ENCODE measurements at places on chromosomes 12 and 14.

- no peak for DNase-seq
Measured at GRCh38 chr14:93089521-93090269, 26.0 kb downstream of the ITPK1 start.

GRCh38 chr12:65968359-65968758, 144.1 kb downstream of the HMGA2 start:
- DNase-seq = no peak

DNA sequence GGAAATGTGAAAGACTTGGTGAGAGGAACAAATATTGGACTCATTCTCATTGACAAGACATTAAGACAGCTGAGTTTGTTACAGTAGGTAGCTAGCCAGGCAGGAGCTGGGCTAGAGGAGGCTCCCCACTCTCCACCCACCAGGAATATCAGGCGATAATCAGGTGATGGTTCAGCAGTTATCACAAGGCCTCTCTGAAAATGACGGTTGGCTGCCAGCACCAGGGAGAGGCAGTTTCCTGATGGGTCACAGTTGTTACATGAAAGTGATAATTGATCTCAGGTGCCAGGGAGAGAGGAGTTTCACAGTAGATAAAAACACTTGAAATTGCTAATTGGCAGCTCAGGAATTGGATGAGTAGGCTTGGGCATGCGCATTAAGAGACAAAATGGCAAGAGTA, 116.5 kb downstream of the TMTC2 start:
- no peak for DNase-seq

DNA sequence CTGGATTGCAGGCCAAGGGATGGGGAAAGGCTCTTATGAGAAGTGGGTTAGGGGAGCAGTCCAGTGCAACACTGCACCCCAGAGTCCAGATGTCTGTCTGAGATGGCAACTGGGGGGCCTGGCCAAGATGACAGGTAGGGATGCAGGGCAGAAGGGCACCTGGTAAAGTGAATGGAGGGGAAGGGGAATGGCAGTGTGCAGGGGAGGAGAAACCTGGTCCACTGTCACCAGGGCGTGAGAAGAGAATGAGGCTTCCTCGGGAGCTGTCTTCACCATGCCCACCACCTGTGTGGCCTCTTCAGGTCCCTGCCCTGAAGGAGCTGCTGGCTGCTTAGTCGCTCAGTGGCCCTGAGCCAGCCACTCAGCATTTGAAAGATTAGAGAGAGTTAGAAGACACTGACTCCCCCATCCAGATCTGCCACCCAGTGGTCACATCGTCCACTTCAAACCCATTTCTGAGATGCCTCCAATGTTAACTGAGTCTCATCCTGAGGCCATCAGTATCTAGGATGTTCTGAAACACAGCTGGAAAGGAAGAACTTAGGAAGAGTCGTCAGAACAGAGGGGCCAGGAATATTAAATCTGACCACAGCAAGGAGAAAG, 57.3 kb downstream of the PLEKHG3 start:
- DNase-seq = no peak

DNA sequence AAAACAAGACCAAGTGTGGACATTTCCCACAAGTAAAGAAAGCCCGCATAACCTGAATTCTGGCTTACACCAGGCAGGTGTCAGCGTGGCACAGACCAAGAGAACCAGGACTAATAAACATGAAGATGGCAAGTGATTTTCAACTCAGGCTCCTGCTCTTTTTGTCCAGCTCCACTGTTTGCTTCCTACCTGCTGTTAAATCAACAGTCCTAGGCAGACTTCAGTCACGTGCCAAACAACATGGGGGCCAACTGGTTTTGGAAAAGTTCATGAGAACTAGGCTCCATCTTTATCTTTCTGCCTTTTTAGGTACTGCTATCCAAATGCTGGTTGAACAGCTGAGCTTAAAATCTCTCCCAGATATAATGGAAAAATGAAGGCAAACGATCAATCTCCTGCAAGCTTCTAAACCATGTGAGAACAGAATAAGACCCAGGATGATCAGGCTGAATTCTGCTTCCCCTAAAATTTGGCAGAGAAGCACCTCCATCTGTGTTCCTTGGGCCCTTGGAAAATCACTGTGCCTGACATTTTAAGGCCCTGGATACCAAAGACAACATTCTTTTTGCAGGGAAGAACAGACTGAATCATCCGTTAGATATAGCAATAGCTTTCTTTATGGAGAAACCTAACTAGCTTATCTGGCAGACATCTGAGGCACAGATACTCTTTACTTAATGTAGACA, 215.6 kb upstream of the USP15 start:
- DNase-seq = no peak

DNA sequence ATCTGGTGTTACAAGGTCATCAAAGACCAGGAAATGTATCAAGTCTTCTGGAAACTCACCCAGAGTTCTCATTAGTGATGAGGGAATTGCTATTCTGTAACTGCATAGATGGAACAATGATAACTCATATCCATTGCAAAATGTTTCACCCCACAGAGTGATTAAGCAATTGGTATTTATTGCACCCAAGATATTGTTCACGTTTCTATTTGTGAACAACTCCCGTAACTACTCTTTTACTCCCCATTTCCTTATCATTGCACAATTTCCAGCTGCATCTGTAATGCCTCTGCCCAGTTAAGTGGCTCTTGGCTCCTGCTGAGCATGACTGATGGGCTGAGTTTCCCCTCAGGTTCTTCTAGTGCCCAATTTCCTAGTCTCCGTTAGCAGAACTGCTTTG, 108.7 kb upstream of the PRICKLE1 start:
- DNase-seq = peak; percentile 20

DNA sequence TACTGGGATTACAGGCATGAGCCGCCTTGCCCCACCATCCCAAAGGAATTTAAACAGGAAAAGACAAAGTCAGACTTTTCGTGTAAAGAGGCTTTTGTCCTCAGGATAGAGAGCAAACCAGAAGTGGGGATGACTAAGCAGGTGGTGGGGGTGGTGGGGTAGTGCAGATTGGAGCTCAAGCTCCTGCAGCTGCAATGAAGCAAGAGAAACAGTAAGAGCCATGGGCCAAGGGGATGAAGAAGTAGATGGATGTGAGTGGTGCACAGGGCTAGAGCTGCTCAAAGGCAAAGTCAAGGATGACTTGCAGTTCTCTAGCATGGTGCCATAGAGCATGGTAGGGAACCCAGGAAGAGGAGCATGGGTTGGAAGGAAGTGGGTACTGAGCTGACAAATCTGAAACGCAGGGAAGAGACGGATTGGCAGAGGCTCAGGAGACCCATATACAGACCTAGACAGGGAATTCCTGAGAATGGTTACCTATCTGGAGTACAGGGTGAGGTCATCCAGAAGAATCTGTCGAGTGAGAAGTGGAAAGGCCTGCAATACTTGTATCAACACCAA, 11.4 kb upstream of the RNF34 start:
- peak; percentile 62 for DNase-seq

DNA sequence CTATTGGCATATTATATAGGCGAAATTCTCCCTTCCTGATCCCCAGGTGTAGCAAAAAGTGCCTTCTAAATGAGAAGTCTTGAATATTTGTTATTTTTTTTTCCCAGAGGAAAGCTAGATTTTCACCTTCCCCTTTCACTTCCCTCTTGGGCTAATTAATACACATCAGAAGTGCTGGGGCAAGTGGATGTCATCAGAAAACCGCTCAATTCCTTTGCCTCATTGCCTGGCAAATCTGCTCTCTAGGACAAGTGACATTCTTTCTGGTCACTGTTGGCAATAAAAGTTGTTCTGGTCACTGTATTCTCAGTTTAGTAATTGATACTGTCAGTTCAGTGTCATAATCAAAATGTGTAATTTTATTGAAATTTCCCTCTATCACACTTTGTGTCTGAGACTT, 174.5 kb downstream of the ETNK1 start:
- no peak for DNase-seq

- DNase-seq = no peak
Measured at GRCh38 chr12:85720308-85721033, 115.7 kb downstream of the RASSF9 start.

DNA sequence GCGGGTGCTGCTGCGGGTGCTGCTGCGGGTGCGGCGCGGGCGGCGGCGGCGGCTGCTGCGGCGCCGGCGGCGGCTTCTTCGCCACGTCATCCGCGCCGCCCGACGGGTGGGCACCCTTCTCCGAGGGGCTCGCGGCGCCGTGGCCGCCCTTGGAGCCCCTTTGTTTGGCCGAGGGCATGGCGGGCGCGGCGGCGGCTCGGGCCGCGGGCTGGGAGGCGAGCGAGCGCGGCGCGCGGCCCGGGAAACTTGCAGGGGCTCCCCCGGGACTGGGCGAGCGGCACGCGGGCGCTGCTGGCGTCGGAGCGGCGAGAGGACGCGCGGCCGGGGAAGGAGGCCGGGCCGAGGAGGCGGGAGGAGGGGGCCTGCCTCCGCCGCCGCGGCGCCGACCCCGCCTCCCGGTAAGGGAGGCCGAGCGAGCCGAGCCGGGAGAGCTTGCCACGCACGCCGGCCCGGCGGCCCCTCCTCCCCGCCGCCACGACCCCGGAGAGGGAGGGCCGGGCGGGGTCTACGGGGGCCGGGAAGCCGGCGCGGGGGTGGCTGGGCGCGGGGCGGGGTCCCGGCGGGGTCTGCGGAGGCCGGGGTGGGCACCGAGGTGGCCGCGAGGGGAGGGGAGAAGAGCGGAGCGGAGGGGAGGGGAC, at the start of gene CKAP4:
Gene CKAP4 (minus strand): TSS at position 347 of the 638 bp plus-strand sequence. CDS start 169 bp downstream, at position 178.
- peak; percentile 75 for DNase-seq

DNA sequence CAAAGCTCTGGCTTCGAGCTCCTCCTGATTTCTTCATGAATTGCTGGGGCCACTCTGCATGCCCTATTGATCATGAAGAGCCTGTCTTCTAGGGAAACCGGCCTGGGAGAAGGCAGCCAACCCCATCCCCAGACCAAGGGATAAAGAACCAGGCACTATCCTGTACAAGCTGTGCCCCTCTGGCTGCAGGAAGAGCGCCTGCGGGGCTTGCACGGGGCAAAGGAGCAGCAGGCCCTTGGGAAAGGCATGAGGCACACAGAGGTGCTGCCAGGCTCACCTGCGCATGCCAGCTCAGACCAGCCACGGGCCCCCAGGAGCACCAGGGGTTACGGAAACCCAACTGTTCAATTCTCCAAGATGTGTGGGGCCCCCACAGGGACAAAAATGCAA, 2.1 kb downstream of the ITPK1 start:
- DNase-seq = no peak

DNA sequence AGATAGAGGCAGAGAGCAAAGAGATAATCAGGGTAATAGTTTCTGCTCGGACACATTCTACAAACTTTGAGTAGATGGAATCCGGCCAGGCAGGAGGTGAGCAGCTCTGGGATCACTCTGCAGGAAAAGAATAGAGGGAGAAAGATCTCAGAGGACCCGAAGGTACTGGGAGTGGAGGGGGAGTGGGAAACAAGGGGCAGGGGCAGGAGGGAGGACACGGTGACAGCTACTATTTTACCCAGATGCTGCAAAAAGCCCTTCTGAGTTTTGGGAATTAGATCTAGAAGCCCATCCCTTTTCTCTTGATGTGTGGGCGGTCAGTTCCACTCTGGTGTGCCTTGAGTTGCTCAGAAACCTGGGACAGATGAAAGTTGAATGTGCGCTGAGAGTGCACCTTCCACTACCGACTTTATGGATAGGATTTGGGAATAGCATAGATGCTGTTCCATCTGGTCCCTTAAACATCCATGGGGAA, 556 bp downstream of the GPRC5A start:
- no peak for DNase-seq

GRCh38 chr12:41521872-41522379, 333.8 kb downstream of the PDZRN4 start:
- DNase-seq = peak; percentile 91

DNA sequence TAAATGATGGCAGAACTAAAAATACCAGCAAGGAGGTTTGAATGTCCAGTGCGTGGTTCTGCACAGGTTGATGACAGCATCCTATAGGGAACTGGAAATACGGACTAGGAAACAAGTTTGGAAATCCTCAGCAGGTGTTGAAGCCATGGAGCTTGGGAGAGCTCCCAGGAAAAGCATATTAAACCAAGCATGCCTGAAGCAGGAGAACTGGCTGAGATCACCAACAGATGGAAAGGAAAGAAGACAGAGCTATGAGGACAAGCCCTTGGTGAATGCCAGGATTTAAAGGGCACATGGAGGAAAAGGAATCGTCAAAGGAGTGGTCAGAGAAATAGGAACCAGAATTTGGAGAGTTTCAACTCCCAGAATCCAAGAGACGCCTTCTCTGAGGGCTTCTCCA, 21.2 kb upstream of the ELK3 start:
- no peak for DNase-seq

DNA sequence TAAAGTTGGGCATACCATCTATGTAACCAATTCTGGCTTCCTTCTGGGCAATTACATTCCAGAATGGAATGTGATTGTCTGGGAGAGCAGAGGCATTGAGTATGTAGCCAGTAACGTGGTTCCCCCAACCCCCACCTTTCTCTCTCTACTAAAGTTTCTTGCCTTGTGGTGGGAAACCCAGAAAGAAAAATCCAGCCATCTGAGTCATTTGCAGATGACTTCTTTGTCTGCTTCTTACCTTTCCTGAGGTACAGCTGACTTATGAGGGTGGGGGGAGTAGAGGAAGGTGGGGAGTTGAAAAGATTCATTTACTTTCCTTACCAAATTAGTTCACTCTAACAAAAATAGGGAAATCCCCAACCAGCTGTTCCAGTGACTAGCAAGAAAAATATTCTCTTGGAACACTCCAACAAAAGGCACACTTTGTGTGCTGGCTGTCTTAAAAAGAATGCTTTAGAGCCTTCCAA, 112.1 kb upstream of the FRMD6 start:
- DNase-seq = peak; percentile 83

DNA sequence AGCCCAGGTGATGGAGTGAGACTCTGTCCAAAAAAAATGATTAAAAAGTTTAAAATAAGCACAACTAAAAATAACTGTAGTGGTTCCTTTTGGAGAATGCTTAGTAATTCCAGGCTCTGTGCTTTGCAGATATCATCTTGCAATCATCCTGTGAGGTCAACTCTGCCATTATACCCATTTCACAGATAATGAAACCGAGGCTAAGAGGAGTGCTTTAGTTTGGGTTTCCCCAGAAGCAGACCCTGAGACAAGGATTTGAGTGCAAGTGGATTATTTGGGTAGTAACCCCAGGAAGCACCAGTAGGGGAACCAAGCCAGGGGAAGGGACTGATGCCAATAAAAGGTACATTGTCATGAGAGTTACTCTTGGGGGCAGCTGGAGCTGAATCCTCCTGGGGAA, 44.7 kb downstream of the RIN3 start:
- no peak for DNase-seq

GRCh38 chr12:124745465-124745890, 118.2 kb downstream of the SCARB1 start:
- DNase-seq = no peak

GRCh38 chr14:96090441-96091148, 51.4 kb downstream of the C14orf132 start:
- DNase-seq = peak; percentile 88

- no peak for DNase-seq
Measured at GRCh38 chr12:45315462-45315861, 99.6 kb downstream of the ANO6 start.

All from fibroblast of skin of left quadriceps (primary cell).